Stomach (tissue), 19 donors: ENCODE measurements at places on chromosomes 4 and X. TPM values are rescaled to one million over a fixed set of nuclear protein-coding genes. Genes with fewer than 3 reads are reported as not detected.

Gene RPS6KA6
- 0.81 TPM for polyA plus RNA-seq

Gene MID1IP1
- polyA plus RNA-seq, result 59.4 TPM

Gene IL13RA2
- 0.61 TPM for polyA plus RNA-seq

DNA sequence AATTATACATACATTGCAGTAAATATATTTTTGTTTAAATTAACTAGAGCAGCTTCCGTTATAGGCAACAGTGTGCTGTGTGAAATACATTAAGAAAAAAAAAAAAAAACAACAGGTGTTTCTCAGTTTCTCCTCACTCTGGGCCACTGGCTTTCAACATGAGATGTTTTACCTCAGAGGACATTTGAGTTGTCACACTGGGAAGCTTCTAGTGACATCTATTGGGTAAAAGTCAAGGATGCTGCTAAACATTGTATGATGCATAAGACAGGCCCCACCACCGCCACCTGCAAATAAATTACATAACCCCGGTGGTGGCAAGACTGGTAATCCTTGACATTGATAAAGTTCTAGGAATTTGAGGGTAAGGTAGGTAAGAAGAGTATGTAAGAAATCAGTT is 1512.2 kb downstream of the C4orf33 start:
- no peak for DNase-seq

GRCh38 chr4:115657991-115658650 is 544.7 kb upstream of the NDST4 start:
- DNase-seq, result no peak

DNA sequence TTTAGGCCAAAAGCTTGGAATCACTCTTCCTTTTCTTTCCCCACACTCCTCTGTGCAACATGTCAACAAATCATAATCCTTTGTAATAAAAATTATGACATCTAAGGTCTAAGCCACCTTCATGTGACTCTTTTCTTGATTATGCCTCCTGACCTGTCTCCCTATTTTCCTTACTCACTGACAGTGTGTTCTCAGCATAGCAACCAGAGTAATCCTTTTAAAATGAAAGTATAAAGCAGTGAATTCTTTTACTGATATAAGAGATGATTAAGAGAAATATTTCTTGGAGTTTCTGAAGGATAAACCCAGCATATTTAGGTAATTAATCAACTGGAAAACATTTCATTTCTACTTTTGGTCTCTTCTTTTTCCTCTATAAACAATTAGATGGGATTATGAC is 44.7 kb downstream of the USO1 start:
- no peak for DNase-seq

GRCh38 chr4:123649645-123650391 is 253.2 kb downstream of the SPRY1 start:
- DNase-seq, result peak; percentile 49

Gene TSPAN6
- polyA plus RNA-seq, result 19.8 TPM

- DNase-seq, result no peak
These were observed 66.3 kb downstream of the NBDY start for GRCh38 chrX:56795309-56795868.

DNA sequence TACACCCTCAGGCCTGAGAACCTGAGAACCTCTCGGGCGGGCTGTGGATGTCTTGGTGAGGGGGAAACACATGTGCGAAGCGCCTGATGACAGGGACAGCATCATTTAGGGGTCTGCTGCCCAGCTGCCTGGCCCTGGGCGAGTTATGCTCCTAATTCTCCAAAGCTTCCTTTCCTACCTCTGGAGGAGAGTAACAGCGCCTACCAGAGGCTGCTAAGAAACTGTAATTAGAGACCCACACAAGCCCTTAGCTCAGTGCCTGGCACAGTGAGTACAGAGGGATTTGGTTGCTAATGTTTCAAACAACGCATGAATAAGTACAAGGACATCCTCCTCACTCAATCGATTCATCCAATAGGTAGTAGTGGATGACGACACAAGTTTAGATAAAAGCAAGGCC is 40.4 kb downstream of the BCOR start:
- DNase-seq, result no peak

DNA sequence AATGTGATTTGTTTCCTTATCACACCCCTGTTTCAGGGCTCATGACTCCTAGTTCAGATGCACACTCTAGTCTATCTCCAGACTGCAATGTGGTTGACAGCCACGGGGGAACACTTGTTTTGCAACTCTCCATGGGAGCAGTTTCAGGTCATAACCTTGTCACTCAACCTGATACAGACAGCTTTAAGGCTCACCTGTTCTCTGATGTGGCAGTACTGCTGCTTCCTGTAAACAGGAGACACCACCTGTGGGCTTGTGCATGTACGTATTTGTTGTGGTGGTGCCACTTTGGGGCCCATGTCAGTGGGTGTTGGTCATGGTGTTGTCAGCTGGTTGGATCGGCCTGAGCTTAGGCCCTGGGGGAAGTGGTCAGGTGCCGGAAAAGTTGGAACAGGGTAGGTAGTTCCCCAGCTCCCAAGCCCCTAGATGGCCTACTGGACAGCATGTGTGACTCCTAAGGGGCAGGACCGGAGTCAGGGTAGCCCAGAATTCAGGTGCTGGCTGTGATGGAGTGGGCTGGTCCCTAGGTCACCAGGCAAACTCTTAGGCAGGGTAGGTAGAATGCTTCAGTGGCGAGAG is 46.2 kb downstream of the FAM9B start:
- no peak for DNase-seq
